Stimulated activated CD4-positive, alpha-beta T cell treated with anti-CD3 and anti-CD28 coated beads, Interleukin-1b, Interleukin-23, amount 100 ng/mL, for 4 hours (primary cell): ENCODE measurements at places on chromosomes 1 and 21.

DNA sequence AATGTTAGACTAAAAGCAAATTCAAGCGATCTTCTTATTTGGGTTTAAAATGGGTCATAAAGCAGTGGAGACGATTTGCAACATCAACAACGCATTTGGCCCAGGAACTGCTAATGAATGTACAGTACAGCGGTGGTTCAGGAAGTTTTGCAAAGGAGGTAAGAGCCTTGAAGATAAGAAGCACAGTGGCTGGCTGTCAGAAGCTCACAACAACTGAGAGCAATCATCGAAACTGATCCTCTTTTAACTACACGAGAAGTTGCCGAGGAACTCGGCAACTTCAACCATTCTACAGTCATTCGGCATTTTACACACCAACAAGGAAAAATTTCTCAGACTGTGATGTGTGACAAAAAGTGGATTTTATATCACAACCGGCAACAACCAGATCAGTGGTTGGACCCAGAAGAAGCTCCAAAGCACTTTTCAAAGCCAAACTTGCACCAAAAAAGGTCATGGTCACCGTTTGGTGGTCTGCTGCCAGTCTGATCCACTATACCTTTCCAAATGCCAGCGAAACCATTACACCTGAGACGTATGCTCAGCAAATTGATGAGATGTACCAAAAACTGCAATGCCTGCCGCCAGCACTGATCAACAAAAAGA lies 47.9 kb downstream of the ASH1L start:
- no peak for DNase-seq

DNA sequence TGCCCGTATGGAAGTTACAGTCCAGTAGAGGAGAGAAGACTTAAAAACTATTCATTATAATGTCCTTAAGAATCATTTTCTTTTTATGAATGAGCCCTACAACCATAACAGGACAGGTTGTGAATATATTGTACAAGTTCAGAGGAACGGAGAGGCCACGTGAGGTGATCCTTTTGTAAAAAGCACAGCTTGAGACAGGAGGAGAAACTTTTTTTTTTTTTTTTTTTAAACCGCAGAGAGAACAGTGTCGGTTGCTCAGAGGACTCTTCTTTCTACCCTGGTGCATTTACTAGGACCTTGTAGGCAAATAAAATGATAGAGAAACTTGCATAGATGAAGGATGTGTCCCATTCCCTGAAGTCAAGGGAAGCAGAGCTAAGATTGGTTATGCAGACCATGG lies 32.1 kb downstream of the DYRK1A start:
- DNase-seq: no peak

- DNase-seq: no peak
Measured at GRCh38 chr1:226223157-226223785, at the start of gene MIXL1. Gene MIXL1, plus strand, starts transcription at chr1:226223664. Its CDS starts 18 bp downstream, at chr1:226223682.

DNA sequence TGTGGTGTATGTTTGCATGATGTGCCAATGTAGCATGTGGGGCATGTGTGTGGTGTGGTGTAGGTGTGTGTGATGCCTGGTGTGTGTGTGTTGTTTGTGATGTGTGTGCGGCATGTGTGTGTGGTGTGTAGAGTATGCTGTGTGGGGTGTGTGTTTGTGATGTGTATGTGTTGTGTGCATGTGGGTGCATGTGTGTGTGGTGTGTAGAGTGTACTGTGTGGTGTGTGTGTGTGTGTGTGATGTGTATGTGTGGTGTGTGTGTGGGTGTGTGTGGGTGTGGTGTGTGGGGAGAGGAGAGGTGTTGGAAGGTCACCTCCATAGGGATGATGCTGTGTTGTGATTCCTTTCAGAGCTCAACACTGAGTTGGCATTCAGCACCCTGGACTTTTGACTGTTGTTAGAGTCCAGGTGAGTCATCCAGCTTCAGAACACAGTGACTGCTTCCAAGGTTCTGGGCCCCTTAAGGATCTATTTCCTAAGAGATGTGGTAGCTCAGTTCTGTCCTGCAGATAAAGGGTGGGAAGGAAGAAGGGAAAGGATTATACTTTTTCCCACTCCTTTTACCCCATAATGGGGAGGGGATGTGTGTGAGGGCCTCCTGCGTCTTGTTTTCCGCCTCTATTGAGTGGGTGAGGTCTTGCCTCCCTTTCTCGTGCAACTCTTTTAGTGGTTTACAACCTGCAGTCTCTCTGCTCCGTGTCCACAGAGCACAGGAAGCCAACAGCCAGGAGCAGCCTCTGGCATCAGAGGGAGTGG lies 47.6 kb downstream of the RHOU start:
- DNase-seq: no peak

GRCh38 chr1:223802602-223803001 lies 43.1 kb downstream of the TP53BP2 start:
- DNase-seq: no peak

- no peak for DNase-seq
Measured at GRCh38 chr1:31703431-31704270, at the start of gene COL16A1. Gene COL16A1, minus strand, starts transcription at chr1:31704017. Its CDS starts 1,824 bp downstream, at chr1:31702193.

DNA sequence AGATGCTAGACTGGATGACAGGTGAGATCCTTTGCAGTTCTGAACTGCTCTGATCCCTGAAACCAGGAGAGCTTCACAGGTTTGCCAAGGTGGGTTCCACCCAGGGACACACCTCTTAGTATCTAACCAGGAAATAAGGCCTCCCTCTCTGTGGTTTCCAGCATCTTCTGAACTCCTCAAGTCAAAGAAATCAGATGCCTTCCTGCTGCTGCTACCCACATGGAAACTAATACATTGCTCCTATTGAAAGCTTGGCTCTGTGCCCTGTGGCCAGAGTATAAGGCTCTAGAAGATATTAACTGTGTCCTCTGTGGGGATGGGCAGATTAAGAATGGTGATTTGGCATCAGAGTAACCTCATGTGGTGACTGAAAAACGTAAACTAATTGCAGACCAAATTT lies 75.0 kb upstream of the MRPS6 start:
- DNase-seq: no peak

GRCh38 chr1:201017828-201018163 lies 5.7 kb downstream of the KIF21B start:
- DNase-seq: no peak

GRCh38 chr1:101164776-101165175 lies 72.0 kb upstream of the S1PR1 start:
- no peak for DNase-seq
